RWPE2 (cell line): ENCODE measurements at places on chromosomes 2 and 18.

GRCh38 chr18:26460449-26461091 is 87.8 kb downstream of the KCTD1 start:
- no peak for DNase-seq

GRCh38 chr2:46187112-46187618 is 110.0 kb upstream of the EPAS1 start:
- no peak for DNase-seq

- no peak for DNase-seq
Observed at GRCh38 chr2:241618296-241618805, 18.6 kb downstream of the THAP4 start.

DNA sequence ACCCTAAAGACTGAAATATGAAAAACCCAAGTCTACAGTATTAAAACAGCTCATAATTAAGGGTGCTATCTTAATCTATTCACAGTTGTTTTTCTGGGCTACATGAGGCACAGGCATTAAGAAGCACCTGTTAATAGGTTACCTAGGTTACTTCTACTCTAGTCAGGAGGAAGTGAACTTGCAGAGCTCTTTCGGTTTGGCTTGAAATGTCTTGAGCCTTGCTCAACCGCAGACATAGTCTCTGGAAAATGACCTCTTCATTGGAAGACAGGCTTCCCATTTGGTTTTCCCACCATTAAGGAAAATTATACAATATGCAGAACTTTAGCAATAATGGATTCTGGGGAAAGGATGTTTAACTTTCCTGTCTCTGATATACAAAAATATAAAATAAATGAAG is 142.3 kb upstream of the KCNJ3 start:
- DNase-seq: no peak

DNA sequence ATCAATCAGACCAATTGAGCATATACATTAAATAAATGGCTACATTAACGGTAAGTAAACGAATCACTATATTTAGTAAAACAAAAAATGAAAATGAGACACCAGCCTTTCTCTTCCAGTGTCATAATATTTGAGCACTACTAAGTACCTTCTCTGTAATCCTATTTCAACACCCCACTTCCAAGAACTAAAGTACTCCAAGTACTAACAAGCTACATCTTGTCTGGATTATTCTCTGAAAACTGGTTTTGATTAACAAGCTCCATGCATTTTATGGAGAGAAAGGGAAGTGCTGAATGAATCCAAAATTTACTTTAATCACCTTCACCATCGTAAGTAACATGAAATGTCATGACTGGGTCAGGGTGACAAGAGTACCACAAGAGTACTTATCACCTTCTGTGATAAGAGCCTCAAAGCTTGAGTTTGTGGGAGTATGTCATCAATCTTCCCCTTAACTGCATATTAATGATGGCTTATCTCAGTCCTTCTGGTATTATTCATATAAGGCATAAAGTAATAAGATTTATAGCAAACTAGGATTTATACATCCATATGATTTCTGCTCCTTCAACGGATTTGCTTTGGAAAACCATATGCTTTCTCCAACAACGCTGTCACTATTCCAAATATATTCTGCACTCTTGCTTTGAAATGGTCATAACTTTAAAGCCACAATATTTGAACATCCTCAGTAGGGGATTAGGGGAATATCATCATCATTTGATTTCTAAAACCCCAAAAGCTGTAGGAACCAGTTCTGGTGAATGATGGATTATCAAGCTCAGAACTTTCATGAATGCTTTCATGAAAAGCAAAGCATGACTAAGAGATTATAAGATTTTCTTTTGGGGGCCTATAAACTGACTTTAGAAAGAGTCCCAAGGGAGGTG is 127.0 kb downstream of the ANTXR1 start:
- no peak for DNase-seq

- DNase-seq: no peak
Observed at GRCh38 chr18:46555724-46556123, 101.3 kb downstream of the LOXHD1 start.

DNA sequence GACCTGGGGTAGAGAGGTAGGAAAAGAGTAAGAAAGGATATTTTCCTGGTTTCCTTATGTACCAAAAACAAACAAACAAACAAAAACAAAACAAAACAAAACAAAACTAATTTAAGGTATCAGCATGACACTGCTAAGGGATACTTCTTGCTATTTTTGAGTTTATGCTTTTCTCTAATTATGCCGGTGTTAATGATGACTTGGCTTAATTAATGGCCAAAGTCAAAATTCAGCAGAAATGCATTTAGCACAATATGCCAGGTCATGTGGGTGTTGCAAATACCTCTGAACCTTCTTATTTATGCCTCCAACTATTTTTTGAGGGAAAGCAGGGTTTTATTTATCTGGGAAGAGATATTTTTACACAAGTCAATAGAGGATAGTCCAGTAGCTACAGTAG is 3.2 kb upstream of the CHST9 start:
- DNase-seq: no peak
